Cardiac septum (tissue), 1 donor: ENCODE measurements at places on chromosomes 7 and 10. TPM values are rescaled to one million over a fixed set of nuclear protein-coding genes. Genes with fewer than 3 reads are reported as not detected.

The CXCL12 gene
- total RNA-seq, result 121 TPM

The INPP5F gene
- total RNA-seq, result 20.2 TPM

The KLLN gene
- total RNA-seq, result 0.24 TPM

The SLC29A4 gene
- 2.7 TPM for total RNA-seq

The TAS2R41 gene
- total RNA-seq, result not detected

The EEPD1 gene
- total RNA-seq, result 6.6 TPM

The NKX2-3 gene
- not detected for total RNA-seq

The PRLHR gene
- total RNA-seq, result not detected

The ELAPOR2 gene
- 8.9 TPM for total RNA-seq

The SPDYE8 gene
- total RNA-seq, result not detected

The CPED1 gene
- 48.7 TPM for total RNA-seq

The AMPH gene
- 6.7 TPM for total RNA-seq

The NEURL1 gene
- 0.54 TPM for total RNA-seq

The FFAR4 gene
- 0.08 TPM for total RNA-seq

The CYP3A5 gene
- total RNA-seq, result 0.13 TPM

The TMEM236 gene
- total RNA-seq, result 0.54 TPM
